SHP77 treated with DMSO at 0.1 percent for 48 hours (cell line): ENCODE measurements at places on chromosomes 11 and 22.

GRCh38 chr11:100910808-100911207 is 218.8 kb downstream of the PGR start:
- DNase-seq: no peak

DNA sequence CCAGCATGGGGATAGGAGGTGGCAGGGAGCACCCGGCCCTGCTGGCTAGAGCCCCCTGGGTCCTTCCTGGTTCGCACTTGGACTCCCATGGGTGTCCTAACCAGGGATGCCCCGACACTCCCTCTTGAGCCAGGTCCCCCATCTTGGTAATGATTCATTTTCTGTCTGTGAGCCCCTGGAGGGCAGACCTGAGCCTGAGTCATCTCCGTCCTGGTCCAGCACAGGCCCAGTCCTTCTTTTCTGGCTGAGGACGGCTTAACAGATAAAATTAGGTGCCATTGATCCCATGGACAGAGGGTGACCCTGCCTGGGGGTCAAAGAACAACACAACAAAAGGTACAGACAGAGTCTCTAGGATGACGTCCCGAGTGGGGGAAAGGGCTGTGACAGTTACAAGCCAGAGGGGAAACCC is 3.5 kb downstream of the RHOD start:
- DNase-seq: no peak

DNA sequence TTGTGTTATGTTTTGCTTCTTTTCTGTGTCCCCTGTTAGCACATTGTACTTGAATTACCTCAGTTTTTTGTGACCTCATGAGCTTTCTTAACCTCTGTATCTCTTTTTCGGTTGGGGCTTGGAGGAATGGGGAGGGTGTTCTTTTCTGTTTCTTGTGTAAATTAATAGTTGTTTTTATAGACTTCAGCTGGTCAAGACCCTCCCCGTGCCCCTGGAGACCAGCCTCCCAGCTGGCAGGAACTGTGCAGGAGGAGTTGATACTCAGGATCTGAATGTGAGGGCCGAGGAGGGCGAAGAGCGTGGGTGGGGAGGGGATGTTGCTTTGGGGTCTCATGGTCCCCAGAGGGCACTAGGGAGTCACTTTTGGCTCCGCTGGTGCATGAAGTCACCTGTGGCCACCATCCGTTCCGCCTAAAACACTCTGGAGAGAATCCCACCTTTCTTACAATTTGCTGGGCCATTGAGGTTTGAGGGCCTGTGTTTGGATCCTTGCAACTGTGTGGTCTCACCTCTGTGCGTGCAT is 44.3 kb upstream of the NNMT start:
- DNase-seq: no peak

DNA sequence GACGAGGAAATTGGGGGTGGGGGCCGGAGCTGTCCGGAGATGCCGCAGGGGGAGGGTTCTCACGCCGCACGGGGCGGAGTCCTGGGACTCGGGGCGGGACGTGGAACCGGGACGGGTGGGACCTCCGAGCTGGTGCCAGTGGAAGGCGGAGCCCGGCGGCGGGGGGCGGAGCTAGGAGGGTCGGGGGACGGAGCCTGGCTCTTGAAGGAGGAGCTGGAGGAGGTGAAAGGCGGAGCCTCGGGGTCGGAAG is 271 bp downstream of the FKBP2 start:
- peak; percentile 85 for DNase-seq

DNA sequence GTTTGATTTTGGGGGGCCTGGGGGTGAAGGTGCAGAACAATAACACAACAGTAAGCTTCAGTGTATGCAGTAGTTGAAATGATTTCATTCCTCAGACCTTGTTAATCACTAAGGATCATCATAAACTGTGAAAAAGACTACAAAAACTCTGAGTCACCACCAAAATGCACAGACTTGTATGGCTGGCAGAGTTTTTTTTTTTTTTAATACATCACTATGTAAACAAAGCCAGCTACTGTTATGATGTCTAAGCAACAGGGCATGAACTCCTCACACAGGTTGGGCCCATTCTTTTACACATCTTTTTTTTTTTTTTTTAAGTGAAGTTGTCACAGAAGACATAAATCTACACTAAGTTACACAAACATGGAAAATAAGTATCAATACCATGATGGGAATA is 311.9 kb downstream of the GUCY1A2 start:
- DNase-seq: no peak

DNA sequence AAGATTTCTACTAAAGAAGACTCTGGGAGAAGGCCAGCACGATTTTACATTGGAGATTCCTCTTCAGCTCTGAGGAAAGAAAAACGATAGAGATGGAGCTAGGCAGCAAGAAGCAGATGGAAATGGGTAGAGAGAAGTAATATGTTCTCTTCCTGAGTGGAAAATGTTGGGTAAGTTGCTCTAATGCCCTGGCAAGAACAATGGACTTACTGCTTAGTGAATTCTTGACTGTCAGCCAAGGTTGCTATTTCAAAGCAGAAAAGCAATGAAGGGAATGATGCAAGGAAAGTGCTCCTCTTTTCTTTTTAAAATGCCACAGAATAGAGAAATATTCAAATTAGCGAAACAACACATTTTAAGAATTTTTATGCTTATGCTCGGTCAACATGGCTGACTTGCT is 38.4 kb upstream of the CWF19L2 start:
- DNase-seq: no peak

DNA sequence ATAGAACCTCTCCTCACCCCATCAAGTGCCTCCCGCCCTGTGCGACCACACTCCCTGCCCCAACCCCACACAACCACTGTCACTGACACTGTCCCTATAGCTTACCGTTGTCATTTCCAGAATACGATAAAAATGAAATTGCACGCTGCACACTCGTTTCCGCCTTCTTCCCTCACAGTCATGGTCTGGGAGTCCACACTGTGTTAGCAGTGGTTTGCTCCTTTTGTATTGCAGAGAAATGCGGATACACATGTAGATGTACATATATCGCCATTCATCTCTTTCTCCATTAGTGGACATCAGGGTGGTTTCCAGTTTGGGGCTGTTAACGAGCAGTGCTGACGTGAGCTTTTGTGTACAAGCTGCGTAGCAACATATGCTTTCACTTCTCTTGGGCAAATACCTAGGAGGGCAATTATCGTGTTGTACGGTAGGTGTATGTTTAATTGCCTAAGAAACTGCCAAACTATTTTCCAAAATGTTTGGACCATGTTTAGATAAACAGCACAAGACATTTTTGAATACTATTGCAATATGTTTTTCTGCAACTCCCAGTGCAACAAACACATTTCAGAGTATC is 59.2 kb upstream of the CD5 start:
- DNase-seq: peak; percentile 75

DNA sequence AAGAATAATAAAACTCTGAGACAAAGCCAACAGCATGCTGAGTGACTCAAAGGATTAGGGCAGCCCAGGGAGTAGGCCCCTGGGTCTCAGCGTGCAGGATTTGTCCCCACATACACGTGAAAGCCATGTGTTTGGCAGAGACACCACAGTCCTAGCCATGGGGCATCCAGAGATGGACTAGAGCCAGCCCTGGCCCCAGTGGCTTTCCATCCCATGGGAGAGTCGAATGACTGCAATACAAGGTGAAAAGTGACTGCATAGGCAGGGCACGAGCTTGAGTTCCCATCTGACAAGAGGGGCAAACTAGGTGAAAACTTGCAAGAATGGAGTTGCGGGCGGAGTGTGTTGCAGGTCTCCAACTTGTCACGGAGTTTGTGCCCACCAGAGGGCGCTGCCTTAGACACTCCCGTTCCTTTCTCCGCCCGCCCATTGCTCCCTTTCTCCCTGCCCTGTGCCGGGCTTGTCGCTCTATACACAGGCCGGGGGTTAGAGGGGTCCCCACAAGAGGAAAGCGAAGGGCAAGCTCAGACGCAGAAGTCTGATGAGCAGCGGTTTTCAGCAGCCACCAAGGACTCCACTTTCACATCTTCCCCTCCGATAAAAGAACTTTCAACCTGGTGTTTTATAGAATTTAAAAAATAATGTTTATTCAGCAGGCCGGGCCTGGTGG is 24.2 kb downstream of the TSKU start:
- DNase-seq: peak; percentile 58

- DNase-seq: no peak
Measured at GRCh38 chr22:37279331-37280181, 2.8 kb upstream of the CYTH4 start.

GRCh38 chr11:78532991-78533390 is 41.7 kb downstream of the NARS2 start:
- no peak for DNase-seq

- no peak for DNase-seq
Measured at GRCh38 chr11:27786331-27786730, 86.1 kb upstream of the BDNF start.

- no peak for DNase-seq
Measured at GRCh38 chr11:96607864-96608558, 218.2 kb downstream of the JRKL start.

DNA sequence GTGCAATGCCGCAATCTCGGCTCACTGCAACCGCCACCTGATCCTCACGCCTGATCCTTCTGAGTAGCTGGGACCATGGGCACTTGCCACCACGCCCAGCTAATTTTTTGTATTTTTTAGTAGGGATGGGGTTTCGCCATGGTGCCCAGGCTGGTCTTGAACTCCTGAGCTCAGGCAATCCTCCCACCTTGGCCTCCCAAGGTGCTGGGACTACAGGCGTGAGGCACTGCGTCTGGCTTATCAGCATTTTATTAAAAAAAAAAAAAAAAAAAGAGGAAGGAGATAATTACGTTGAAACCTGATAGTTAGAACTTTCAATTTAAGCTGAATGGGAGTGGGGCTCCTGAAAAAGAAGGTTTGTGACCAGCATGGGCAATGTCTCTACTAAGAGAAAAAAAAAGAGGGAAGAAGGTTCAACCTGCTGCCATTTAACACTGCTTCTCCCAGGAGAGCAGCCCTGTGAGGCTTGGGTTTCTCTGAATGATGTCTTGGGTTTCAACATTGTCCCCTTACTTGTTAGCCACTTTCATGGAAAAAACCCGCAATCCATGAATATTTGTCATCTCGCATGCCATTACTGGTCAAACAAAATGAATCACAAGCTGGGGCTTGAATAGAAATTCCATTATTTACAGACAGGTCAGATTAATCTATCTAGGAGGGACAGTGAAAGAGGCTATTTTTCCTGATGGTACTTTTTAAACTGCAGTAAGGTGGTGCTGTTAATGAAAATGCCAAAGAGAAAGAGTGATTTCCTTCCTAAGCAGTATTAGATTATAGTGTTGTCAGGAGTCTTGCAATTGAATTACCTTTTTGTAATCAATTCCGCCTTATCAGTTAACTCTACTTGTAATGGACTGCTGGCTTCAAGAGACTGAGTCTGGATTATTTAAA is 72.5 kb downstream of the PACS1 start:
- no peak for DNase-seq

GRCh38 chr22:31289344-31289743 is 2.9 kb downstream of the PIK3IP1 start:
- DNase-seq: peak; percentile 59

DNA sequence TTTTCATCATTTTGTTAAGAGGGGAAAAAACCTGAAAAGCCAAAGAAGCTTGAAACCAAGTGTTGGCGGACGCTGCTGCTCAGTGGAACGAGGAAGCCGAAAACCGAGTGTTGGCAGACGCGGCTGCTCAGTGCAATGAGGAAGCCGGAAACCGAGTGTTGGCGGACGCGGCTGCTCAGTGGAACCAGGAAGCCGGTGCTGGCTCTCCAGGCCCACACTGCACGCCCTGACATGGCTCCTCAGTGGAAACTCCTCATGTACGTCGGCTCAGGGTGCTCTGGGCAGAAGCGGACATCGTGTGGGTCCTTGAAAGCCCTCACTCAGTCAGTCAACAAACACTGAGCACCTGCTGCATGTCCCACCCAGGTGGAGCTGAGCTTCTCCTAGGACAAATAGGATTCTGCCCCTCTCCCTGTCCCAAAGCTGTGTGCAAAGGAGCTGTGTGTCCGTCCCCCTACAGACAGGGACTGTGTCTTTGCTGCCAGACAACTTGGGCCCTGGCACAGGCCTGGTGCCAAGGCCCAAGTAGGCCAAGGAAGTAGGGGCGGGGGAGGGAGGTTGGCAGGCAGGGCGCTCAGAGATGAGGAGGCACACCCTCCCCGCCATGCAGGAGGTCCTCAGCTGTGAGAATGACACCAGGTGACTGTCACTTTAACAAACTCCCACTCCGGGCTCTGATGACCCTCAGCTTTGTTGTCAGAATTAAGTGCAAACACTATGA is 37.3 kb downstream of the PHF21B start:
- DNase-seq: no peak

- no peak for DNase-seq
Measured at GRCh38 chr11:25317216-25317615, 820.4 kb downstream of the LUZP2 start.

DNA sequence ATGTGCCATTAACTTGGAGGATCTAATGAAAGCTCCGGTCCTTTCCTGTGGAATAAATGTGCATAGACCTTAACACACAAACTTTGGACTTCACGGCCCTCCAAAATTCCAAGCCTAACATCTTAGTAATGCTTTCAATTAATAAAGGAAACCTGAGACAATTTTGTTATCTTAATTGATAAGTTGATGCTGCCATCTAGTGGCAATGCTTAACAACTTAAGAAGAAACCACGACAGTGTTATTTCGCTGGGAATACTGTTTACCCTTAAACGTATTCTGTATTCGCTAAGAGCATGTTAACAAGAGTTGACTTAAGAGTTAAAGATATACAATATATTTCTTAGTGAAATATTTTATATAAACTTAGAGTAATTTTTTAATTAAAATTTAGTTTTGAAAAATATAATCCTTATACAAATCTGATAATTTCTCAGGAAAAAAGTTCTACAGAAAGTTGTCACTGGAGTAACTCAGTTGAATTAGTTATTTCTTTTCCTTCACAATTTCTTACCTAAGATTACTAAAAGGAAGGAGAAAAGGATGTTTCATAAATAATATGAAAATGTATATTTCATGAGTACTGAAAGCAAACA is 35.0 kb upstream of the OR9G4 start:
- DNase-seq: no peak

DNA sequence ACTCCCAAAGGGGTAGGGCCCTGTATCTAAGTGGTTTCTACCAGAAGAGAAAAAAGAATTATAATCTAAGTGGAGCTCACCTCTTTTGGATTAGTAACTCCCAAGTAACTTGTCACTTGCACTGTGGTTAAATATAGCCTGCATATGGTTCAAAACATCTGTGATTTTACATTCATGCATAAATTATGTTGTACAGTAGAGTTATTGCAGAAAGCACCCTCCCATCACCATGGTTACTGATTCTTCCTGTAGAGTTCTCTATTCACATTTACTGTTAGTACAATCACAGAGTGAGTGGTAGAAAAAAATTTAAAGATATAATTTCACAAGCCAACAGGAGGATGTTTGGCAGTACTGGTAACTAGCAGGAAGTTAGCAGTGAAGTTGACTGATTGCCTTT is 80.4 kb downstream of the LRRC4C start:
- no peak for DNase-seq

GRCh38 chr11:86103808-86104207 is 34.9 kb upstream of the PICALM start:
- no peak for DNase-seq
